ENCODE measurements at places on chromosomes 13 and 19. TPM values are rescaled to one million over a fixed set of nuclear protein-coding genes. Genes with fewer than 3 reads are reported as not detected.

Gene ELSPBP1
- polyA plus RNA-seq = not detected

Gene CASP14
- polyA plus RNA-seq = not detected

Gene COMP
- 0.11 TPM for polyA plus RNA-seq

Gene IGSF23
- 0.99 TPM for polyA plus RNA-seq

Gene ALKBH7
- polyA plus RNA-seq = 40.4 TPM

Gene S1PR2
- polyA plus RNA-seq = 13.1 TPM

Gene KASH5
- 0.43 TPM for polyA plus RNA-seq

Gene GRK1
- 0.13 TPM for polyA plus RNA-seq

GRCh38 chr19:570937-571565 lies 1.3 kb upstream of the BSG start:
- no peak for DNase-seq

DNA sequence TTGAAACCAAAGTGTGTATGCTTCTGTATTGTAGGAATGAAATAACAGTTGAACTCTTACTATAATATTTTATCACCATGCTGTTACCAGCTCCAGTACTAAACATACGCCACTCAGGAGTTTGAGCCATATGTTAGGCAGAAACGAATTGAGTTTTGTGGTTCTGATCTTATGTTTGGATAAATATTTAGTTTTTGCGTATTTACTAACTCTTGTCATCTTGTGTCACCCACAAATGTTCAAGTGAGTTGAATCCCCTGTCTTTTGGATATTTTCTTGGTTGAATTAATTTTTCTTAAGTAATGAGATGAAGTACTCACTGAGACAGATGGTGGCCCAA lies 1.5 kb downstream of the FNDC3A start:
- no peak for DNase-seq

GRCh38 chr13:48319531-48320398 lies 16.2 kb downstream of the RB1 start:
- DNase-seq = no peak

DNA sequence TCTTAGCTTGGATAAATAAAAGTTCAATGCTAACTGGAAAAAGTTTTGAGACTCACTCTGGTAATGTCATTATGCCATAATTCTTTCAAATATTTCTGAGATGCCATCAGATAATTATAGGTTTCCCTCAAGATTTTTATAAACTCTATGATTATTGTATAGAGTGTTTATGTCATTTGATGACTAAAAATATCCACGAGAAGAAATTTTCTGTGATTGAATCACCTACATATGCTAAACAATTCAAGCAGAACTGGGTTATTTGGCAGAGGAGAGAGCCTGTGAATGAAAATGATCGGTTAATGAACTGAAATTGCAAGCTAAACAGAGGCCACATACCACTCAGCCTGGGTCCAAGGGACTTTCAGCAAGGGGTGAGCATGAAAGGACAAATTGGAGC lies 92.6 kb upstream of the TSC22D1 start:
- no peak for DNase-seq

- no peak for DNase-seq
These were observed 11.1 kb downstream of the PTBP1 start for GRCh38 chr19:808423-808775.

DNA sequence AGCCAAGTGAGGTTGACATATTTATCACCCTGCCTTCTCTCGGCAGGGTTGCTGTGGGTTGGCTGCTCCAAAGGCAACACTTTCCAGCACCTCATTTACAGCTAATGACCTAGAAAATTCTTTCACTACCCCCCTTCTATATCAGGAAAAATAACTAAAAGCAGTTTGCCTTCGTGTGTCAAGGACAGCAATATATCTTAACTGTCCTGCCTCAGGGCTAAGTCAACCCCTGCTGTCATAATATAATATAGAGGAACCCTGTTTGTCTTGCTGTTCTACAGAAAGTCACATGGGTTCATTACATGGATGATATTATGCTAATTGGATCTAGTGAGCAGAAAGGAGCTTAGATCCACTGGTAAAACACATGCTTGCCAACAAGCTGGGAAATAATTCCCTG lies 28.1 kb upstream of the USP12 start:
- DNase-seq = no peak

DNA sequence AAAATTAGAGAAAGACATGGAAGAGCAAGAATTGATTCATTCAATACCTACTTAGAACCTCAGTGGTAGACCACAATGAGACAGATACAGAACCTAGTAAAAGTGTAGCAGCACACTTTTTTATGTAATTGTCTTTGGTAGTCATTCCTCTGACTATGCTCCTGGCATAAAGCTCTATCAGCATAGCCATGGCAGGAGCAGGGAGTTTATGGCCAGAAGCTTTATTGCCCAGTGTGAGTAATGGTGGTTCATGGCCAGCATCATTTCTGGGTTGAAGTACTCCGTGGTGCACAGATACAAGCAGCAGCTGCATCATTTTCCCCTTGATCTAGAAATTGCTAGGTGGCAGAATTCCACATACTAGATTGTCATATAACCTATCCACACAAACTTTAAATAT lies 352.6 kb downstream of the TBC1D4 start:
- no peak for DNase-seq

DNA sequence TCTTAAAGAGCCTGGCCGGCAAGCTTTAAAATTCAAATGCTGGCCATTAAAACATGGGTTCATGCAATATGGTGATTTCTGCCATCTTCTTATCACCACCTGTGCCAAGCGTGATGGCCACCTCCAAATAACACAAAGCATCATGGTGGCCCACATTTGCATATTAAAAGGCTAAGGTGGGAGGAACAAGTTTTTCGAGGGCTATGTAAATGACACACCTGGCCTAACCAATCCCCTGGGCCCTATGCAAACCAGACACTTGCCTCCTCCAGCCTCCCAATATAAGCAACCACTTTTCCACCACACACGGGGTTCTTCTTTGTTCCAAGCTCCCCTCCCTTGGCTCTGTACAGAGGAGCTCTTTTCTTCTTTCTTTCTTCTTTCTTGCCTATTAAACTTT lies 14.4 kb downstream of the LILRB4 start:
- DNase-seq = no peak

DNA sequence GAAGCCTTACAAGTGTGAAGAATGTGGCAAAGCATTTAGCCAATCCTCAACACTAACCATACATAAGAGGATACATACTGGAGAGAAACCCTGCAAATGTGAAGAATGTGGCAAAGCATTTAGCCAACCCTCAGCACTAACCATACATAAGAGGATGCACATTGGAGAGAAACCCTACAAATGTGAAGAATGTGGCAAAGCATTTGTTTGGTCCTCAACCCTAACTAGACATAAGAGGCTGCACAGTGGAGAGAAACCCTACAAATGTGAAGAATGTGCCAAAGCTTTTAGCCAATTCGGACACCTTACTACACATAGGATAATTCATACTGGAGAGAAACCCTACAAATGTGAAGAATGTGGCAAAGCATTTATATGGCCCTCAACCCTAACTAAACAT lies 18.2 kb downstream of the ZNF726 start:
- DNase-seq = no peak

DNA sequence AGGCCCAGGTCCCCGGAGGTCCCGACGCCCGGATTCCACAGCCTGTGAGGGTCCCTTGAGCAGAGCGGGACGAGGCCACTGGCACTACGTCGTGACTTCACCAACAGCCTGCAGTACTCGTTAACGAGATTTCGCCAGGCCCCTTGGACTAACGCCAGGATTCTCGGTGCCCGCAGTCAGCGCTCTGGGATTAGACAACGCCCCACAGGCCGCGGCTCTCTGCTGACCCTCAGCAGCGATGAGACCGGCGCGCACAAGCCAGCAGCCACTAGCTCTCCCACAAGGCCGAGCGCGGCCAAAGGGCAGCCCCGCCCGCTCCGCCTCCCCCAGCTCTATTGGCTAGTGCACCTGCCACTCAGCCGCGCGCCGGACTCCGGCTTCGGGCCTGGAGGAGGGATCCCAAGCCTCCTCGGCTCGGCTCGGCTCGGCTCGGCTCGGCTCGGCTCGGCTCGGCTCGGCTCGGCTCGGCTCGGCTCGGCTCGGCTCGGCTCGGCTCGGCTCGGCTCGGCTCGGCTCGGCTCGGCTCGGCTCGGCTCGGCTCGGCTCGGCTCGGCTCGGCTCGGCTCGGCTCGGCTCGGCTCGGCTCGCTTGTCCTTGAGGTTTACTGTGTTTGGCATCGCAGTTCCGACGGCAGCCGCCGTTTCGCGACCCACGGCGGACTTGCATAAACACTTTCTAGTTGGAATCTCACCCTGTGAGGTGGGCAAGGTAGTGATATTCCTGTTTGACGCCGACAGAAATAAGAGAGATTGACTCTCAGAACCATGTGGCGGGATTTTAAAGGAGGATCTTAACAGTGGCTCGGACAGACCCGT lies 231.7 kb upstream of the SERP2 start:
- DNase-seq = peak; percentile 80

- no peak for DNase-seq
These were observed 58.7 kb upstream of the PABPC3 start for GRCh38 chr13:25037057-25037813.

DNA sequence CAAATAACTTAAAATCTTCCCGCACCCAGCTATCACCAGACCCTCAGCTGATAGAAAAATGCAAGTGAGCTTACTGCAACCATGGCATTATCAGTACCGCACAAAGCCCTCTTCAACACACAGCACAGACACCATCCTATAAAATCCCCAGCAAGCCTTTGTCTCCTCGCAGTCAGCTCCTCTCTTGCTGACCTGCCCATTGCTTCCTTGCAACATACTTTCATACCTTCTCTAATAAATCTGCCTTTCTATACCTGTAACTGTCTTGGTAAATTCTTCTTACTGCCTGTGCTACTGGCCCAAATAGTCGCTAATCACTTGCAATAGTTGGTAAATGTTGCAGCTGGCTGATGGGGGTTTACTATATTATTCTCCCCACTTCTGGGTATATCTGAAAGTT lies 43.3 kb upstream of the FARP1 start:
- DNase-seq = no peak
